ENCODE measurements at places on chromosomes 7 and 10.

DNA sequence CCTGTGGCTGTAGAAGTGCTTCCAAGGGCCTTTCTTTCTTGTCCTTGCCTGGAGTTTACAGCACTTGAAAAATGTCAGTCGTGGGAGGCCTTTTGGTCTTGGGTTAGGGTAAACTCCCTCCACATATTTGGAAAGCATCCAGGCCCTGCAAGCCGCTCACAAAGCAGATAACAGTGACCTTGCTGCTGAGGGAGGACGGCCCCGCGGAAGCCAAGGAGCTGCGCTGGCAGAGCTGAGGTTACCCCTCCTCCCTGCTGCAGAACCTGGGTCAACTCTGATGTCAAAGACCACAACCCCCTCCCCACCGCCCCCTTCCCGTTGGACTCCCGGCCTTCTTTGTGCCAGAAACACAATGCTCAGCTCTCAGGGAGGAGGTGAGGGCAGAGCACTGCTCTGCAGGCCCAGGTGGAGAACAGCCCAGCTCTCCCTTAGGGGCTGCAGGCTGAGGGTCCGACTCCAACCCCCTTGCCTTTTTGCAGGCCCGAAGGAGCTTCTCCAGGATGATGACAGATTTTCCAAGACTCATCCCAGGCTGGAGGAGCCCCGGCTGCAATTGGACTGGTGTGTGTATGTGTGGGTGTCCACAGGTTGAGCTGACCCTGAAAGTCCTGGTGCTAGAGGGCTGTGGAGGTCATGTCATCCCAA is 957.6 kb upstream of the ZNF722 start:
- no peak for DNase-seq

DNA sequence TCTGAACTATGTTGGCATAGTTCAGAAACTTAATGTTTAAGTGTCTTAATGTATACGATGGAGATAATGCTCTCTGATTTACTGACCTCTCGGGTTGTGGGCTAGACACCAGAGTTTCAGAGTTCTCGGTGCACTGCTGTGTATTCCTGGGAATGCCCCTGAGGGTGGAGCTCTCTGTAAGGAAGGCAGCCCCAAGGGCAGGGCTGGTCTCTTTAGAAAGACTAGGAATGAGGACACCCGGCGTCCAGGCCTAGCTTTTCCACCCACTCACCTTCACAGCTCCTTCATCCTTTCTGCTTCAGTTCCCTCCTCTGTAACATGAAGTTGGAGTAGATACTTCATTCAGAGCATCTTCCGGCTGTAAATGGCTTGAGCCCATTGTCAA is 536.6 kb upstream of the GALNT17 start:
- no peak for DNase-seq

GRCh38 chr10:110335314-110336064 is 30.8 kb upstream of the SMNDC1 start:
- DNase-seq = no peak

GRCh38 chr7:152177681-152178404 is 152.4 kb downstream of the GALNT11 start:
- DNase-seq = peak; percentile 25

GRCh38 chr7:120337308-120337907 is 64.4 kb downstream of the KCND2 start:
- DNase-seq = peak; percentile 24

GRCh38 chr10:36538953-36539586 is 586.3 kb upstream of the ANKRD30A start:
- DNase-seq = peak; percentile 64

DNA sequence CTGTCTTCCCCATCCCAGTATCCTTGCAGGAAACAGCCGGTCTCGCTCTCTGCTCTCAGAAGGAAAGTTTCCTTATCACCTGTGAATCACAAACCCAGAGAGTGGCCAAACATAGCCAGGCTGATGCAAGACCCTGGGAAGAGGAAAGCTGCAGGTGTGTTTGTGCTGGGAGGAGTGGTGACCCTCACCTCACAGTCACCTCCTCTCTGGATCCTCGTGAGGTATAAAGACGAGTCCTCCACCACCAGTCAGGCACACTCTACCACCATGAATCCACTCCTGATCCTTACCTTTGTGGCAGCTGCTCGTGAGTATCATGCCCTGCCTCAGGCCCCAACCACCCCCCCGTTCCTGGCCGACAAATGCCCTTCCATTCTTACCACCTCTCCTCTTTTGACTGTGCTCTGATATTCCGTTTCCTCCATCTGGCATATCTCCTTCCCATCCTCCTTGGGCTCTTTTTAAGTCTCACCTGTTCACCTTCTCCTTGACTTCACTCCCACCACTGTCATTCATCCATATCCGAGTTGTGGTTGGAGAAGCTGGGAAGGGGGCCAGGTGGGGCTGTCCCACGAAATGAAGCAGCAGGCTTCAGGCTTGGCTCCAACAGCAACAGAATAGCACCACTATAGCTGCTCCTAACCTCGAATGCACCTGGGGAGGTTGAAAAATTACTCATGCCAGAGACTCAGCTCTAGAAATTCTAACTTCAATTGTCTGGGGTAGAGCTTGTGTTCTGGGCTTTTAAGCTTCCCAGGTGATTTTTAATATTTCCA is at the start of gene PRSS1:
Gene PRSS1, plus strand, starts transcription at position 255 of the 776 bp plus-strand sequence. Its CDS starts 13 bp downstream, at position 268.
- DNase-seq = no peak

DNA sequence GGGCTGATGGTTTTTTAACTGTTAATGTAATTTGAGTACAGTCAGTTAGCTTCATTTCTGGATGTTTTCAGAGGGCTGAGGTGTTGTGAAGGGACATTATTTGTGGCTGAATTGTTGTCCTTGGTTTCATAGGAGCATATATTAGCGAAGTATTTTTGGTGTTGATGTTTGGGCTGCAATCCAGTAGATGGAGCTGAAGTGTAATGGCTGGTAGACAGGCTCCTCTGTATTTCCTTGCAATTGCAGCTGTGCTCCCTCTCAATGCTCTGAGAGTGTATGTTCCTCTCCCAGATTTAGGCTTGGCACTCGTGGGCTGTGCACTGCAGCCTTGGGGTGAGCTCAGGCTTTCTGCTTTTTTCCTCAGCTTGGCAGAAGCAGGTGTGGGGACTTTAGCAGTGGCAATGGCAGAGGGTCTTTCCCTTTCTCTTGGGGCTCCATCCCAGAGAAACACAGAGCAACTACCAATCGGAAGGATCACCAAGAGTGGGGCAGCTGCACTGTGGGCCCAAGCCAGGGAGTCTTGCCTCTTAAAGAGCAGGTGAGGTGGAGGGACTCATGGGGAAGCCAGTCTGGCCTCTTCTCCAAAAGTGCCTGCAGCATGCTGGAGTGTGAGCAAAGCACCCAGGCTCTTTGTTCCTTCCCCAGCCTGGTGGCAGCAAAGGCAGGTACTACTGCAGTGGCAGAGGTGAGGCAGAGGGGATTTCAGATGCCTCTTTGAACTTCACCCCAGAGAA is 544.4 kb downstream of the SH2D4B start:
- DNase-seq = no peak

GRCh38 chr7:30168835-30169573 is 34.2 kb downstream of the MTURN start:
- DNase-seq = peak; percentile 82
